ENCODE measurements at places on chromosomes 3 and 15.

DNA sequence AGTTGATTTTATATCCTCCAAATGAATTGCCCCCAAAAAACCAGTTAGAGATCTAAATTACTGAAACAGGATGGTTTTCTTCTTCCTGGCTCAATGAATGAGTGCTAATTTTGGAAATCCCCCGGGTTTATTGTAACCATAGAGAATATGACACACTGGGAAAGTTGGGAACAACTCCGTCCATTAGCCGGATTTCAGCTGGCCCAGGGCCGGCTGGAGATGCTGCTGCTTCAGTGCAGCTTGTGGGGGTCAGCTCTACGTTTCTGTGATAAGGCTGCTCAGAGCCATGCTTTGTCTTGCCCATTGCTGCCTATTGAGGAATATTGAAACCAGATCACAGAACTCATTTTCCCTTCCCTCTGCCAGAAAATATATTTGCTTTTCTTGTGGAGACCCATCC lies 20.3 kb downstream of the GYG1 start:
- no peak for DNase-seq

DNA sequence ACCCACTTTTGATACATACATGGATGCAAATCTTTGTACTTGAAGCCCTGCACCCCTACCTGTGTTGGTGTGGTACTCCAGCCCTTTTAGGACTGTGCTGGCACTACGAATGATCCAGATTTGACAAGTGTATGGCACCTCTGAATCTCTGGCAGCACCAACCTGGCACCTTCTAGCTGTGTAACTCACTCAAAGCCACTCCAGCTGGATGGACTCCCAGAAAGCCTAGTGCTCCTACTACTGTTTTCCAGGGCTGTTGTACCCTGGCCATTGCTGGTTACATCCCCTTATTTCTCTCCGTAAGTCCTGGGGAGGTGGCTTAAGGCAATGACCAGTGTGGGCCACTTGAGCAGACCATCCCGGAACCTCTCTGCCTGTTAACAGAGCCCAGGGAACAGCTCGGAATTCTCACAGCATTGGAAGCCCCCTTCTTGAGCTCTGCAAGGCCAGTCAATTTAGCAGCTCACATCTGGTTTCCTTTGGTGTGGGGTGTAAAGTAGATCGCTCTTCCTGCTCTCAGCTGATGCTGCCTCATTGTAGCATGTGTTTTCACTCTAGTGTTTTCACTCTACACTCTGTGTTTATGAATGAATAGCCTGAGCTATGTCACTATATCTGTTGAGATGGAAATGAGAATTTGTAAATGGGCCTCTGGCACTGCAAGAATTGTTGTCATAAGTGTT lies 12.2 kb downstream of the CALML4 start:
- DNase-seq: no peak

DNA sequence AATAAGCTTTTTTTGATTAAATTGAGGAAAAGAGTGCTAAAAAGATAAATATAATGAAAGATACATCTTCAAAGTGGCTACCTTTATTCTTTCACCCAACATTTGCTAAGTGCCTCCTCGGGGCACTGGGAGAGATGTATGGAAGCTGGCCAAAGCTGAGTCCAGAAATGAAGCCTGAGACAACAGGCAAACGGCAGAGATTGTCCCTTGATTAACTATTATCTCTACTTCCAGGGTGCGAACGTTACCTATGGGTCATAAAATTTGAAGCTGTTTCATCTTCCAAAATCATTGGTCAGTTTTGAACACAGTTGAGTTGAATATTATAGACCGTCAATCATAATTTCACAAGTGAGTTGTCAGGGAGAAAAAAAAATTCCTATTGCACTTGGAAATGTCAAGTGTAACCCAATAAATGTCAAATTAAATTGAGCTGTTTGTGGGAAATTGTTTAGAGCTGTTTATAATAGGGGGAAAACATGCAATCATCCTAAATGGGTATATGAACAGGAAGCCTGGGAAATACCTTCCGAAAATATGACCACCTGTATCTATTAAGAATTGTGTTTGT lies 73.9 kb downstream of the SUCLG2 start:
- DNase-seq: no peak

GRCh38 chr3:99716463-99716995 lies 78.1 kb downstream of the COL8A1 start:
- no peak for DNase-seq

GRCh38 chr3:82048711-82049110 lies 287.3 kb upstream of the GBE1 start:
- no peak for DNase-seq

DNA sequence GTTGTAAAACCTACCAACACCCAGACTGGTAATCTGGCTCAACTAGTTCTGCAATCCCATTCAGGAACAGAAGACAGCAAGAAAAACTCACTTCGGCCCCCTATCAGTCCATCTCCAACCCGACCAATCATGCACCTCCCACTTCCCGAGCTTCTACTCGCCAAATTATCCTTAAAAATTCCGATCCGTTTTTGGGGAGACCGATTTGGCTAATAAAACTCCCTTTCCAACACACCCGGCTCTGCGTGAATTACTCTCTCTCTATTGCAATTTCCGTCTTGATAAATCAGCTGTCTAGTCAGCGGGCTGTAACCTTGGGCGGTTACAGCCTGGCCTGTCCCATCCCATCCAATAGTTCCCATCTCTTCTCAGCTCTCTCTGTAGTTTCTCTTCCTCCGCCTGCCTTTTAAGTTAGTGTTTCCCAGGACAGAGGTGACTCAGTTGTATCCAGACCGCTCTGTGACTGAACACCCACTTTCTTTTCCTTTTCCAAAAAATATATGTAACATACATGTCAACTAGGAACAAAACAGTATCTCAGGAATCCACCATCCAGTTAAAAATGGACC lies 780 bp upstream of the ACAD9 start:
- DNase-seq: no peak

GRCh38 chr3:4850211-4850927 lies 128.9 kb upstream of the BHLHE40 start:
- DNase-seq: no peak

- no peak for DNase-seq
Measured at GRCh38 chr3:149342413-149343380, 9.3 kb upstream of the TM4SF18 start.

DNA sequence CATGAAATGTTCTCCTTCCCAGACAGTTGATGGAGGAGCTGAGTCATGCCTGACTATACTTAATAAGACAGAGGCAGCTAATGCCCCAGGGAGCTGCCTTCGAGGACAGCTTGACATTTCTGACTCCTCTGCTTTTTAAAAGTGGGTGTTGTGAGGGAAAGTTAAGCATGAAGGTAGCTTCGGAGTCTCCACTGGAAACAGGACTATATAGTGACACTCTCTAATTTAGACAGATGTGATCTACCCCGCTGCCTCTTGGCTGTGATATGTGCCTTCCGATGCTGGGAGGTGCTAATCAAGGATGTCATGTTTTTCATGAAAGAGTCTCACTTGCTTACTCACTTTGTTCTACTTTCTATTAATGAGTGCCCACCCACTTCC lies 72.7 kb downstream of the IL1RAP start:
- no peak for DNase-seq

GRCh38 chr3:1623896-1624295 lies 474.8 kb upstream of the CNTN4 start:
- no peak for DNase-seq

DNA sequence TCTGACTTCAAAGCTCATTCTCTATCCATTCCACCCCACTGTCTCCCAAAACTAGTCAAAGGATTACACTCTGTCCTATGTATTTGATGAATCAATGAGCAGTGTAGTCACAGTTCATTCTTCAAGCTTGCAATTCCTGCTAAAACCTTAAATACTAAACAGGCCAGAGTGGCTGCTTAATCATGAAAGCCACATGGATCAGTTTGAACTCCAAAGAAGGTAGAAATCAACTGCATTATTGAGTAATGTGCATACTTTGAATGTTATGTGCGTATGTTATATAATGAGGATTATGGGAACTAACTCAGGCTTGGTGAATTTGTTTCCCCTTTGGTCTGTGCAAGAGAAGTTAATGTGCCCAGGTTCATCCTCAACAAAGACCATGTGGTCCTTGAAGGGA lies 45.4 kb downstream of the PRICKLE2 start:
- DNase-seq: no peak

- no peak for DNase-seq
Measured at GRCh38 chr3:187966636-187967406, 187.1 kb upstream of the LPP start.

GRCh38 chr3:10933805-10934481 lies 58.6 kb upstream of the SLC6A1 start:
- no peak for DNase-seq

- no peak for DNase-seq
Measured at GRCh38 chr3:15512166-15512565, 9.3 kb downstream of the COLQ start.

GRCh38 chr3:186166036-186166435 lies 57.1 kb upstream of the ETV5 start:
- no peak for DNase-seq

GRCh38 chr15:59879506-59880265 lies 124.4 kb upstream of the FOXB1 start:
- no peak for DNase-seq

DNA sequence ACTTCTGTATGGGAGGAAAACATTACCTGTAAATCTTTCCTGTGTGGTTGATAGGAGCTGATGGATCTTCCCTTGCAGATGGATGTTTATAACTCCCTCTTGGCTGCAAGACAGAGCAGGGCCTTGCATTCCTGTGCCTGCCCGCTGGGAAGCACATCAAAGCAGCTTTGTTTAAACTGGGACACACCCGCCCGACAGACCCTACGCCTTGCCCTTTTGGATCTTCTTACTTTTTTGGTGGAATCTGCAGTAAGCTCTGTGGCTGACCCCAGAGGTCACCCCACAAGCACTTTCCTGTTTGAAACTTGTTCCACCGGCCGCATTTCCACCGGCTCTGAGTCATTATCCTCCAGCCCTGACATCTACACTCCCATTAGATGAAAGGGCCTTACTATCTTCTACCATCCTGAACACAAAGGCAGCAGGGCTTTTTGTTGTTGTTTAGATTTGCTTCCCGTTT lies 244.1 kb upstream of the STT3B start:
- no peak for DNase-seq

GRCh38 chr3:4996771-4997291 lies 17.6 kb downstream of the BHLHE40 start:
- DNase-seq: no peak

DNA sequence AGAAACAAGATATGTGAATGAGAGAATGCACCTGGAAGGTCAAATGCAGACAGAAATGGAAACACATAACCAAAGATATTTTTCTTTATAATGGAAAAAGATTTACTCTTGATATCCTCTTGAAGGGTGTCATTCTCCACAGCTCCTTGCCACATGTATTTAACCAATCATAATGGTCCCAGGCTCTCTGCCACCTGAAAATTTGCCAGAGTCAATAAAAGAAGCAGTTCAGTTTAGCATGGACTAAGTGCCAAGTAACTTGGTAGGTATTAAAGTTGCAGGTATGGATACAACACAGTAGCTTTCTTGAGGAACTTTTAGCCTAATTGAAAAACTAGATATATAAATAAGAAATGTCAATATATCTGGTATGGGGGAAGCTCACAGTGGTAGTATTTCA lies 33.5 kb downstream of the TUSC7 start:
- no peak for DNase-seq

- DNase-seq: no peak
Measured at GRCh38 chr3:158121295-158121694, 11.4 kb downstream of the RSRC1 start.

DNA sequence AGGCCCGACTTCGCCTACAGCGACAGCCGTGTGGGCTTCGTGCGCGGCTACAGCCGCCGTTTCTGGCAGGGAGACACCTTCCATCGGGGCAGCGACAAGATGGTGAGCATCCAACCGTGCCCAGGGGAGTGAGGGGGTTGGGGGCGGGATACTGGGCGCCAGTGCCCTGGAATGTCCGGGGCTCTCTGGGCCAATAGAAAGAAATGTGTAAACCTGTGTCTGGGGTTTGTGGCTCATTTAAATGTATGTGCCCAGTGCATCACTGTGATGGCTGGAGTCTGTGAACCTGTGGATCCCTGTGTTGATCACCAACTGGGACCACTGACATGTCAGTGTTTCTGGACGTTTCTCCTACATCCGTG lies 423 bp downstream of the CHAC1 start:
- DNase-seq: no peak

GRCh38 chr15:62389885-62390790 lies 225.1 kb upstream of the C2CD4B start:
- DNase-seq: peak; percentile 78

GRCh38 chr3:95899494-95899893 lies 914.9 kb upstream of the EPHA6 start:
- no peak for DNase-seq

DNA sequence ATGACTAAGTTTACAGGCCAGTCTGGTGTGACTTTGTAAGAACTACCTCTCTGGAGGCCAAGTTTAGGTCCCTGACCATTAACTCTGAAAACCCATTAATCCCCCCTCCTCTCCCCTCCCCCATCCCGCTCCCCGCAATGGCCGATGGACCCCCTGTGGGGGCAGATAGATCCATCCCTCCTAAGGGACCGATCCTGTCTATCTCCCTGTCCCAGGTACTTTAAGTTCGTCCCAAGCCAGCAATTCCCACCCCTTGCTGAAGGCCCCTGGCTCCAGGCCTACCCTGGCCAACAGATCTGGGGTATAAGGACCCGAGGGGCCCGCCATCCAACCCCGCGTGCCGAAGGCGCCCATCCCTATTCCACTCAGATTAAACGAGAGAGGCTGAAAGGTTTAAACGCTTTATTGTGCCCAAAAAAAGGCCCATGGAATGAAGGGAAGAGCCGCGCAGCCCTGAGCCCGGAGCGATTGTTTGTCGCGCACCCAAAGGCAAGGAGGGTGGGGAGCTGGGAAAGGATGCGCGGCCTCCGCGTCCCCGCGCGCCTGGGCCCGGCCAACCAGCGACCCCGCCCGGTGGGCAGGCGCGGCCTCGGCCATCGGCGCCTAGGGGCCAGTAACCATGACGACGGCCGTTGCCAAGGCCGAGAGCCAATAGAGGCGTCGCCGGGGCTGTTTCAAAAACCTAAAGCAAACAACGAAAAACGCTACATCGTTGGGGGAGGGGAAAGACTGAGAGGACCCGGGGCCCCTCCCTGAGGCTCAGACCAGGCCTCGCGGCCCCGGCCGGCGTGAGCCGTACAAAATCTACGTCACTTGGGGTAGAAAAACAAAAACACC lies 35.9 kb downstream of the HMCES start:
- DNase-seq: peak; percentile 92

GRCh38 chr3:77186728-77187127 lies 146.8 kb downstream of the ROBO2 start:
- DNase-seq: no peak

GRCh38 chr3:21435871-21436270 lies 315.1 kb downstream of the ZNF385D start:
- DNase-seq: no peak

- DNase-seq: no peak
Measured at GRCh38 chr3:126607214-126607908, 47.6 kb downstream of the TXNRD3 start.
